ENCODE measurements at places on chromosomes 3 and 15.

- no peak for DNase-seq
These were observed 23.6 kb downstream of the SUCLG2 start for GRCh38 chr3:67630666-67631362.

GRCh38 chr3:14462738-14463137, 60.3 kb downstream of the SLC6A6 start:
- DNase-seq, result no peak

- DNase-seq, result no peak
These were observed 53.6 kb upstream of the AP4E1 start for GRCh38 chr15:50854601-50855490.

DNA sequence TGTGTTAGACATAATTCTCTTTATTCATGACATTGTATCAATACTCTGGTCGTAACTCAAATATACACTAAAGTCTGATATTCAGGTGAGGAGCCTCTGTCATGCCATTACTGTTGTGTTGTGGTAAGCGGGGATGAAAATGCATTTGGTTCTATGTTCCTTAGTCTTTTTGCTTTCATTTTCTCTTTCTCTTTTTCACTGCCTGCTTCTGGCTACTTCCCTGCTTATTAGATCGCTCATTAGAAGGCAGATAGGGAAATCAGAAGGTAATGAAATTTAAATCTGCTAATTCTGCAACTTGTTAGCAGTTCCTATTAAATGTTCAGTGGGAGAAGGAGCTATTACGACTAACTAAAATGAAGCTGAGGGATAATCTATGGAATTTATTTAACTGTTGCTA, 345.0 kb downstream of the GRM7 start:
- DNase-seq, result no peak

DNA sequence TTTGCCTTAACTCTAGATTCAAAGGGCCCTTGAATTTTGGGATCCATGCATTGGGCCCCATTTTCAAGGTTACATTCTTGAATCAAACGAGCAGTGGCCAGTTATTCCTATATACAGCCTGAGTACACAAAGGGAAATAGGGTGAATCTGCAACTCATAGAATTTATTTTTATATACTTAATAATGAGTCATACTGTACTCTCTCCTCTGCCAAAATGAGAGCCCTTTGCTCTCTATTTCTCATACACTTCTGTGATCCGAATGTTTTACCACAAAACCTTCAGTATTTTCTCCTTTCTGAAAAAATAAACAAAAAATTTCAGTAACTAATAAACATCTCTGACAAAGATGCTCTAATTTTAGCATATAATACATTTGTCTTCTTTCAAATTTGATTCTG, 116.7 kb downstream of the SERPINI1 start:
- DNase-seq, result no peak

GRCh38 chr3:55796533-55796932, 309.4 kb upstream of the WNT5A start:
- DNase-seq, result no peak

GRCh38 chr3:82053236-82053635, 291.8 kb upstream of the GBE1 start:
- DNase-seq, result no peak

DNA sequence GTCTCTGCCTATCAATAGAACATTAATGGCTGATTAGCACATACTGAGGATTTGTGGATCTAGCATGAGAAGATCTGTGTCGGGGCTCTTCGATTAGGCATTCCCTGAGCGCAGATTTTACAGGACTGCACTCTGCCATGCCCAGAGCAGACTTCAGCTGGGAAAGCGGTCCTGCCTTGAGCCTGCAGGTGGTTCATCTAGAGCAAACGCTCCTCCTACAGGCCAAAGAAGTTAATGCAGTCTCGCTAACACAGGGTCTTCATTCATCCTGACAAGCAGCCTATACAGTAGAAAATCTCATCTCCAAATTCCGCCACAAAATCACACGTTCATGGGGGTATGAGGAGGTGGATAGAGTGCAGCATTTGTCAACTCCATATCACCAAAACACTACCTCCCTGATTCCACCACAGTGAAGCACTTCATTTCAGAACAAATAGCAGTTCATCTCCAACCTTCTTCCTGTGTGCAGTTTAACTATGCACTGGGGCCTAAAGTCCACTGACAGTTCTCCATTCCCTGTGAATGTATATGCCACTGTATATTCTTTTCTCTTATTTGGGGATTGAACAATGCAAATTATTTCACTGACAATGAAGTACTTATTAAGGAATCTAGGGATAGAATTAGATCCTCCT, 405.8 kb downstream of the IGSF11 start:
- no peak for DNase-seq

Measured in CD4-positive, alpha-beta T cell treated with Interleukin-6 at 100 ng/mL for 8 hours (primary cell).